Muscle of leg (tissue), 16 donors: ENCODE measurements at places on chromosomes 7 and 10. TPM values are rescaled to one million over a fixed set of nuclear protein-coding genes. Genes with fewer than 3 reads are reported as not detected.

DNA sequence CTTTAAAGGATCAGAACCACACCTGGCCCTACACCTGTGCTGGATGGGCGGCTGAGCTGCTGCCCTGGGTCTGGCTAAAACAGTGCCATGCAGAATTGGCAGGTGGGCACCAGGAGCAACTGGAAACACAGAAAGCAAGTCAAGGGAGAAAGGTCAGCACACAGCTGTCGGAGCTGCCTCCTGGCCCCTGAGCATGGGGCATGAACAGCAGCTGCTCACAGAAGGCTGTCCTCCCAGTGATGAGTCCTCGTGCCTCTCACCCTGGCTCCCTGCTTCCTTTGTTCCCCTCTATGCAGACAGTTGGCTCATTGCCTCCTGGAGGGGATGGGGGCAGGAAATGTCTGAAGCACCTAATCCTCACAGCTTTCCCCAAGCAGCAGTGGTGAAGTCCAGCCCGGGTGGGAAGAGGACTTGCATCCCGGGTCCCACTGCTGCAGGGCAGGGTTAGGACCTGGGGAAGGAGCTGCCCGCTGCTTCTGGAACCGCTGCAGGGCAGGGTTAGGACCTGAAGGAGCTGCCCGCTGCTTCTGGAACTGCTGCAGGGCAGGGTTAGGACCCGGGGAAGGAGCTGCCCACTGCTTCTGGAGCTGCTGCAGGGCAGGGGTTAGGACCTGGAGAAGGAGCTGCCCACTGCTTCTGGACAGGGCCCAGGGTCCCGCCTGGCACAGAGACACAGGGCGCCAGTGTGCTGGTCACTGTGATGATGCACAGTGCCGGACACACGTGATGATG lies 37.3 kb downstream of the VIPR2 start:
- peaks cover 50% of the 10 kb centered on the region for H3K4me1 ChIP-seq
- H3K36me3 ChIP-seq = no peaks in the 10 kb centered on the region
- DNase-seq = peak; percentile 82

DNA sequence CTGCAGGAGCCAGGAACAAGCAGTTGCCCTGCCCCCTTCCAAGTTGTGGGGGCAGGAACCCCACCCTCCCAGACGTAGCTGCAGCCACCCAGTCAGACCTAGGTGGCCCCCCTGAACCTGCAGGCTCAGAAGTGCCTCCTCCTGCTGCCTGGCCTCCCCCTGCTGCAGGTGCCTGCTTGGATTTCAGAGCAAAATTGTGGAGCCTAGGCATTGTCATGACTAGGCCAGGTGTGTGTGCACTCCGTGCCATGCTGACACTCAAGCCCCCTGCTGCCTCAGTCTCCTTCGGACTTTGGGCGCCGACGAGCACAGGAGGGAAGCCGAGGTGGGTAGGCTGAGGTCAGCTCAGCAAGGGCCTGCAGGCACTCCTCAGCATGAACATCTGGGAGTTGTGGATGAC lies 733.9 kb upstream of the ZWINT start:
- H3K4me1 ChIP-seq = no peaks in the 10 kb centered on the region
- no peak overlapping the region for H3K27ac ChIP-seq
- DNase-seq = no peak
- no peaks in the 10 kb centered on the region for H3K36me3 ChIP-seq
- no peak overlapping the region for H3K4me3 ChIP-seq
- no peaks in the 10 kb centered on the region for H3K27me3 ChIP-seq

DNA sequence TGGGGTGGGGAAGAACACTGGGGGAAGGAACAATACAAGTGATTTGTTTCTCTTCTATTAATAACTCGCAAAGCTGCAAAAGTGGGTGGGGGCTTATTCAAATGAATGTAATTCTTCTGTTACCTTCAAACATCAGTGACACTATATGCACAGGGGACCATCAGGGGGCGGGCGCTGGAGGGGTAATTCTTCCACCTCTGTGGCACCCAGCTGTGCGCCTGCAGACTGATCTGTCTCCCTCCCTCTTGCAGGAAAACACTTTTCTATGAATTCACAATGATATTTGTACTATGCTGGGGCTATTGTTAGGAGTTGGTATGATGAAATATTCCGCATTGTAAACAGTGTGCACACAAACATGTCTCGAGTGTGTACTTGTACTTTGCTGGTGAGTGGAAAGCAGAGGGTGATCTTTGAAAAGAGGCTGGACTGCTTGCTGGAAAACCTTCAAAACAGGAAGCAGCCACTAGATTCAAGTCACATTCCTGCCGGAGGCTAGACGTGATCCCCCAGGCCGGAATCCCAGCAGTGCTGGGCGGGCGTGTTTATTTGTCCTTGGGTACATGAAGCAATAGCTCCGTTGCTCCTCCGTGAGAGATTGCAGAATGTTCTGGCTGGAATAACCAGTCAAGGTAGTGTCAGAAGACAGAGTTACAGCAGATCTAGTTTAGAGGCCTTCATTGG lies 15.8 kb upstream of the BNIP3 start:
- peaks cover 22% of the 10 kb centered on the region for H3K4me1 ChIP-seq
- H3K27ac ChIP-seq = no peak overlapping the region
- H3K36me3 ChIP-seq = no peaks in the 10 kb centered on the region

DNA sequence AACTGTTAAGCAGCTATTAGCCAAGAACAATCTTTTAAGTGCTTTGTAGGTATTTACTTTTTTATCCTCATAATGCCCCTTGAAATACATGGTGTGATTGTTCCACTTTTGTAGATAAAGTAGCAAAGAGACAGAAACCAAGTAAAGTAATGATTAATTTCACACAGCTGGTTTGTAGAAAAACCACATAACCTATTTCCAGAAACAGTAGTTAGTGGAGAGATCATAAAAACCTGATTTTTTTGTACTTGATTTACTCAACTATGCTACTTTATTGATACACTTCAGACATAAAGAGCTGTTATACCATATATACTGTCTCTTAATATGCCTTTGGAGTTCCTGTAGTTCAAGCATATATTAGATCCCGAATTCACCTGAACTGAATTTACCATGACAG lies 118.4 kb downstream of the SEMA3A start:
- no peaks in the 10 kb centered on the region for H3K36me3 ChIP-seq
- DNase-seq = no peak
- no peak overlapping the region for H3K4me3 ChIP-seq

- no peak overlapping the region for H3K4me3 ChIP-seq
- no peaks in the 10 kb centered on the region for H3K27me3 ChIP-seq
- DNase-seq = no peak
- H3K27ac ChIP-seq = no peak overlapping the region
- no peaks in the 10 kb centered on the region for H3K4me1 ChIP-seq
Observed at GRCh38 chr10:112827951-112828350, 122.1 kb upstream of the TCF7L2 start.

- H3K4me1 ChIP-seq = no peaks in the 10 kb centered on the region
- DNase-seq = no peak
- no peak overlapping the region for H3K27ac ChIP-seq
- H3K4me3 ChIP-seq = no peak overlapping the region
- no peaks in the 10 kb centered on the region for H3K27me3 ChIP-seq
Observed at GRCh38 chr10:18486438-18486837, 164.9 kb downstream of the NSUN6 start.

DNA sequence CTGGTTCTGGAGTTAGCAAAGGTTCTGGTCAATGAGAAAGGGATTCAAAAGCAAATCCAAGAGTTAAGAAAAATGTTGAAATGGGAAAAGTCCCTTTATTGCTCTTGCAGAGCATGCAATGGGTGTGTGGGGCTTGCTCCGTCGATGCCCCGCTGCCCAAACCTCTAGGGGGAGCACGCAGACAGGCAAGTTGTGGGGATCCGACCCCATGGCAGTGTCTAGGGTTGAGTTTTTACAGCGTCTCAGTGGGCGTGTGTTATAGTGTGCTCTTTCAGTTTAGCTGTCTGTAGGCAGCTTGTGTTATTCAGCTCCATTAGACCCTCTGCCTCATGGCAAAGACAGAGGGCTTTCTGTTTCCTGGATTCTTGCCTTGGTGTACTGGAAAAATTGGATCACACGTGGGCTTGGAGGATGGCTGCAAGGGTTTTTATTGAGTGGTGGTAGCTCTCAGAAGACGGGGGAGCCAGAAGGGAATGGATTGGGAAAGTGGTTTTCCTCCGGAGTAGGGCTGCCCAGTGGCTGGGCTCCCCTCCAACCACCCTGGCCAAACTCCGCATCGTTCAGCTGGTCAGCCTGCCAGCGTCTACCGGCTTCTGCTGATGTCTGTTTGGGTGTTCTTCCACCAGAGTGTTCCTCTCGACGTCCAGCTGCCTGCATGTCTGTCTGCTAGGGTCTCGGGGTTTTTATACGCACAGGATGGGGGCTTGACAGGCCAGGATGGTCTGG lies 102.3 kb upstream of the PLXDC2 start:
- no peaks in the 10 kb centered on the region for H3K36me3 ChIP-seq
- H3K27ac ChIP-seq = no peak overlapping the region
- no peaks in the 10 kb centered on the region for H3K4me1 ChIP-seq
- DNase-seq = no peak
- H3K27me3 ChIP-seq = no peaks in the 10 kb centered on the region

Gene SPDYE8
- 0.18 TPM for polyA plus RNA-seq

- no peak for DNase-seq
- peak overlapping the region; percentile 98 for H3K27ac ChIP-seq
- no peaks in the 10 kb centered on the region for H3K27me3 ChIP-seq
- peaks cover 15% of the 10 kb centered on the region for H3K4me1 ChIP-seq
- peak overlapping the region; percentile 69 for H3K4me3 ChIP-seq
Observed at GRCh38 chr10:43419997-43420368, 11.0 kb upstream of the HNRNPF start.

Gene CC2D2B
- 0.42 TPM for polyA plus RNA-seq

GRCh38 chr7:82294382-82294784 lies 149.2 kb downstream of the CACNA2D1 start:
- DNase-seq = no peak
- H3K27me3 ChIP-seq = no peaks in the 10 kb centered on the region
- H3K4me1 ChIP-seq = no peaks in the 10 kb centered on the region
- H3K36me3 ChIP-seq = no peaks in the 10 kb centered on the region
- no peak overlapping the region for H3K27ac ChIP-seq

Gene RPEL1
- 0.09 TPM for polyA plus RNA-seq
